ENCODE measurements at places on chromosomes 3 and 15.
A peak's percentile ranks its signal among the peaks of the same experiment; 100 is the strongest.

DNA sequence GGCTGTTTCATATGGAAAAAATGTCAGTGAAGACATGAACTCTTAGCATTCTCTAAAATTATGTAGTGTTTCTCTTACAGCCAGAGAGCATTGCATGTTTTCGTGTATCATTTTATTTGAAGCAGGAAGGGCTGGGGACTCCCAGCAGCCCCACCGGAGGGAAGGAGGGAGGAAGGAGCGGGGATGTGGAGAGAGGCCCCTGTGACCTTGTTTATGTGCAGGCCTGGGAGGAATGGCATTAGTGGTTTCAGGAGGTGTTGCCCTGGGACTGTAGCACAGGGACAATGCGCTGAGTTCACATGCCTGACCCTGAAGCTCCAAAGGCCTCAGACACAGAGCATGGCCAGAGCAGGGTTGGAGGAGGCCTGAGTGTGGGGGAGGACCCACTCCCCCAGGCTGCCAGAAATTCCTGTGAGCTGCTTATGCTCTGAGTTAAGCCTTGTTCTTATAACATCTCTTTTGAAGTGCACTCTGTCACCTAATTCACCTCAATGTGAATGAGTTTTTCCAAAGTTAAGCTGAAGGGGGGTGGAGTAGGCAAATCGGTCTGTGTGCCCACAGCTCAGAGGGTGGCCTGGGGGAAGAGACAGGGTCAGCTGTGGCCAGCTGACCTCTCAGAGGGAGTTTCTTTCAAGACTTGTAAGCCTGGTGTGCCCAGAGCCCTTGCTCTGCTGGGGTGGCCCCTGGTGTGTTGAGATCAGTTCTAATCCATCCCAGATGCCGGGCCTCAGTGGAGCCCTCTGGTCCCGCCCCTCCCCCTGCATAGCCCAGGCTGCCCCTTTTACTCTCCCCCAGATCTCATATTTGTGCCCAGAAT lies 3.9 kb upstream of the RNU6-1 start:
- DNase-seq: no peak

DNA sequence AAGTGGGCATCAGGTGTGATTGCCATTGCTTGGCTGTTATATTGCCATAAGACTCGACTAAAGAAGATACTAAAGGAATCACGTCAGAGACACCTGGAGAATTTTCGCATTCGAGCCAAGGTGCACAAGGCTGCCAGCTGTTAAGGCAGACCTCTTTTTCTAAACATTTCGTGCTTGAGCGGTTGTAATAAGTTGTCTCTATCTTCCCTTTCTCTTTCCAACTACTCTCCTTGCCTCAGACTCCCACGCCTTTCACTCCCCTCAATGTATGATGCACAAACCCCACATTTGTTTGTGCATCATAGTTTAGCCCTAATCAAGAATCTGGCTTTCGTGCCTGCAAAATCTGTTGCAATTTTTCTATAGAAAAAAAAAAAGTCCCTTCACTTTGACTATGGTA lies 118.0 kb downstream of the IQCH start:
- no peak for DNase-seq

DNA sequence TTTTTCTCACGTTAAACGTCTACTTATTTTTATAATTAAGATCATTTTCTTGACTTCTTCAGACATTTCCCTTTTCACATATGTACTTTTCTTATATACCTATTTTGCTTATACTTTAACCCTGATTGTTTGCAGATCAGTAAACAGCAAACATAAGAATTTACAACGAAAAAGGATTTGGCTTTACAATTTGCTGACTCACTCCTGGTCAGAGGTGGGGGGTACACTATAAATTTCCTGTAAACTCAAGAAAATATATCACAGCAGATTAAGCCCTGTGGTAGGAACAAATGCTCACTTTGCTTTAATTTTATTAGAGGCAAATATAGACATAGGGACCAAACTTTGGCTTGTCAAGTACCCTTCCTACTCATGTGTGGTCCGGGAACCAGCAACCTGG lies 185.0 kb downstream of the PLCL2 start:
- DNase-seq: no peak

- DNase-seq: no peak
Observed at GRCh38 chr3:45611628-45612081, 17.1 kb downstream of the LIMD1 start.

DNA sequence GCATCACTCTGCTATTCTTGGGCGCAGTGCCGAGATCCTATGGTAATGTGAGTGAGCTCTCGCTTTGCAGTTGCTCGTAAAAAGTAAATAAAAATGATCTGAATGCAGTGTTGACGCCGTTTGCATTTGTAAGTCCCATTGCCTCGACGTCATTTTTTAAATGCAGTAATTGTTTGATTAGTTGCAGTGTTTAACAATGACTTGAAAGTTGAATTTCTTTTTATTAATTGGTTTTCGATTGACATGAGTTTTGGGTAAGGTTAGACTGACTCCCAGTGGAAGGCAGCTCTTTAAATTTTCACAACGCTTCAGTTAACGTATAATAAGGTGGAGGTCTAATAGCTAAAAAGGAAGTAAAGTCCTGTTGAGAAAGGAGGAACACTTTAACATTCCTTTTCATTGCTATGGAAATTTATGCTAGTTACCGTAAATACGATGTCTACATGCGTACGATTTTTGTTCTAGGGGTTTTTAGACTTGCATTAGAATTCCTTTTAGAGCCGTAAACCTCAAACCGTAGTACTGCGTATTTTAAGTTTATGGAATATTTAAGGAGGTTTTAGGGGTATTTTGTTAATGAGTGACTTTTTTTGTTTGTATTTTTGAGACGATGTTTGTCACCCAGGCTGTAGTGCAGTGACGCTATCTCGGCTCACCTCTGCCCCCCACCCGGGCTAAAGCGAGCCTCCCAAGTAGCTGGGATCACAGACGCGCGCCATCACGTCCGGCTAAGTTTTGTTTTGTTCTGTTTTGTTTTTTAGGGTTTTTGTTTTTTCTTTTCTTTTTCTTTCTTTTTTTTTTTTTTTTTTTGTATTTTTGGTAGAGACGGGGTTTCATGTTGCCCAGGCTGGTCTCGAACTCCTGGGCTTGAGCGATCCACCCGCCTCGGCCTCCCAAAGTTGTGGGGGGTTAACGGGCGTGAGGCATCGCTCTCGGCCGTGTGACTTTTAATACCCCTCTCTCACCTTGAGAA lies 1.4 kb downstream of the MORF4L1 start:
- DNase-seq: no peak

GRCh38 chr3:55668359-55668758 lies 181.3 kb upstream of the WNT5A start:
- no peak for DNase-seq

DNA sequence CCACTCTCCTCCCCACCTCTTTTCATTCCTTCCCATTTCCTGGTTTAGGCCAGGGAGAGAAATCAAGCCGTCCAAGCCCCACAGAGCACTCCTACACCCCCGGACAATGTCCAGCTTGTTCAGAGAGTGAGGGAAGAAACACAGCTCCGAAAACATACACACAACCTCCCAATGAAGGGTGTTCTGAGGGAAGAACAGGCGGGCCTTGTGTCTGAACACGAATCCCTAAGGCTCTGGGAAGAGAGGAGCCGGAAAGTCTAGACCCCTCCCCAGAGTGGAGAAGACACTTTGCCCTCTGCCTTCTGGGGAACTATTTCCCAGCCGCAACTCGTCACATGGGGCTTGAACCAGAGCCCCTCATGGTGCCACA lies 30.5 kb downstream of the ACAN start:
- no peak for DNase-seq

DNA sequence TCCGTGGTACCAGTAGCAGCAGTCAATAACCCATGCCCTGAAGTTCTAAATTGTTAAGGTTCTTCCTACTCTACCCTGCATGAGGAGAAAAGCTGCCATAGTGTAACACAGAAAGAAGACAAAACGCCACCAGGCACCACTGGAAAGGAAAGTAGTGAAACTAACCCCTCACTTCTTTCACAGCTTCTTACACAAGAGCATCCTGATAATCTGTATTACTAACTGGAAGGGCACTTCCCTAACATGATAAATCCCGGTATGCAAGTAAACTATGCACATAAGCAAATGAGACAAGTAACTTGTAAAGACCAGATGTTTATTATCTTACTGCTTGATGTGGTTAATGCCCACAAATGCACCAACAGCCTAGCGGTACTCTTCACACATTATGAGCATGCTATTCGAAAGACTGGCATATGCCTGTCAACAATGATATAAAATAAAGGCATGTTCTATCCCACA lies 141.3 kb downstream of the ADAM10 start:
- no peak for DNase-seq

GRCh38 chr3:128499724-128500275 lies 6.8 kb upstream of the GATA2 start:
- no peak for DNase-seq

DNA sequence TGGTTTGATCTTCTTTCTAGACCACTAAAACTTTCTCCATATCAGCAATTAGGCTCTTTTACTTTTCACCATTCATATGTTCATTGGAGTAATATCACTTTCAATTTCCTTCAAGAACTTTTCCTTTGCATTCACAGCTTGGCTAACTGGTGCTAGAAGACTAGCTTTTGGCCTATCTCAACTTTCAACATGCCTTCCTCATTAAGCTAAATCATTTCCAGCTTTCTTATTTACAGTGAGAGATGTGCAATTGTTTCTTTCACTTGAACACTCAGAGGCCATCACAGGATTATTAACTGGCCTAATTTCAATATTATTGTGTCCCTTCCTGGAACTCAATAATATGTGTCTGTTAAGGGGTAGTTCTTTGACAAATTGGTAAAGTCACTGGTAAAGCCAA lies 42.8 kb upstream of the PLOD2 start:
- DNase-seq: no peak

DNA sequence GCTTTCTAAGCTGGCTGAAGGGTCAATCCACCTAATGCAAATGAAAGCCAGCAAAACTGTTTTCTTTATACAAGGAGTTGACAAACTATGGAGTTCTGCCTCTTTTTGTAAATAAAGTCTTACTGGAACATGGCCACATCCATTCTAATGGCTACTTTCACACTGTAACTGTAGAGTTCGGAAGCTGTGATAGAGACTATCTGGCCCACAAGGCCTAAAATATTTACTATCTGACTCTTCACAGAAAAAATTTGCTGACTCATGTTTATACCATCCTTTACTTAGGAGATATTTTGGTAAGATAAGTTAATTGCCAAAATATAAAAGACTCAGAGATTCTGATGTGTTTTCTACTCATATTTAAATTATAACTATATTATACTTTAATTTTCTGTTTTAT lies 93.7 kb upstream of the GK5 start:
- no peak for DNase-seq

DNA sequence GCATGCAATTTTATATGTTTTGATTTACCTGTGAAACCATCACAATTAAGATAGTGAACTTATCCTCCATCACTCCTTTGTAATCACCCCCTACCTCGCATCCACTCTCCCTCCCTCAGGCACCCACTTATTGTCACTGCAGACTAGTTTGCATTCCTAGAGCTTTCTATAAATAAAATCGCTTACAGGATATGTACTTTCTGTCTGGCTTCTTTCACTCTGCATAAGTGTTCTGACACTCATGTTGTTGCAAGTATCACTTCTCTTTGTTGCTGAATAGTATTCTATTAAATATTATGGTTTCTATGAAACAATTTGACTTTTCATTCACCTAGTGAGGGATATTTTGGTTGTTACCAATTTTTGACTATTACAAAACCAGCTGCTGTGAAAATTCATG lies 139.3 kb downstream of the RSRC1 start:
- no peak for DNase-seq

DNA sequence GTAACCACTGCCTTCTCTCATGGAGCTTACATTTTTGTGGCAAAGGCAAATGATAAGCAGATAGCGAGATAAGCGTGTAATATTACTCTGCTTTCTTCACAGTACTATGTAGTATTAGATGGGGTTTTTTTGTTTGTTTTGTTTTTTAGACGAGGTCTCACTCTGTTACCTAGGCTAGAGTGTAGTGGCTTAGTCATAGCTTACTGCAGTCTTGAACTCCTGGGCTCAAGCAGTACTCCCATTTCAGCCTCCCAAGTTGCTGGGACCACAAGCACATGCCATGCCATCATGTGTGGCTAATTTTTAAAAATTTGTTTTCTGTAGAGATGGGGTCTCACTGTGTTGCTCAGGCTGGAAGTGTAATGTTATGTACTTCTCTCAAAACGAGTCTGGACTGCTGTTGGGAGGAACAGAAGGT lies 22.9 kb downstream of the MBNL1 start:
- no peak for DNase-seq

GRCh38 chr3:43503067-43503728 lies 118.6 kb downstream of the ANO10 start:
- no peak for DNase-seq

GRCh38 chr3:157163217-157163953 lies 3.4 kb upstream of the CCNL1 start:
- no peak for DNase-seq

DNA sequence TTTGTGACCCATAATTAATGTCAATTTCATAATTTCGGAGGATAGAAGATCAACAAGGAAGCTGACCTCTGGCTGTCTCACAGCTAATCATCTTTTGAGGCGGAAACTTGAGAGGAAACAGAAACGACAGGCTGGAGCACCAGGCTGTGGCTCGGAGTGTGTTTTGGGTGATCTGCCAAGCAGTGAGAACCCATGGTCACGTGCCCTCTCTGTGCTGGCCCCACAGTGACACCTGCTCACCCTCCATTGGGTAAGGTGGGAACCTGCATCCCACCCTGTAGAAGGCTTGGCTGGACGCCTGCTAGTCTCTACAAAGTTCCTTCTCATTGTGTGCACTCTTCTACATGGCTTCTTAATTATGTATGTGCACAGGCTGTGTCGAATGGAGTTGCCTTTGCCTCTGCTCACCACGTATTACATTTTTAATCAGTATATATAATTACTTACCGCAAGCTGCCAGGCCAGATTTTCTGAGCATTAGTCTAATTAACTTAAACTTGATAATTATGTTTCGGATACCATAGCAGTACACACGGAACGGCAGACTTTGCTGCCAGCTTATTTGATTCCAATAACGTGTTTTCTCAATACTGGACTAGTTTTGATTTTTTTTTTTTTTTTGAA lies 719.4 kb upstream of the CFAP20DC start:
- no peak for DNase-seq

DNA sequence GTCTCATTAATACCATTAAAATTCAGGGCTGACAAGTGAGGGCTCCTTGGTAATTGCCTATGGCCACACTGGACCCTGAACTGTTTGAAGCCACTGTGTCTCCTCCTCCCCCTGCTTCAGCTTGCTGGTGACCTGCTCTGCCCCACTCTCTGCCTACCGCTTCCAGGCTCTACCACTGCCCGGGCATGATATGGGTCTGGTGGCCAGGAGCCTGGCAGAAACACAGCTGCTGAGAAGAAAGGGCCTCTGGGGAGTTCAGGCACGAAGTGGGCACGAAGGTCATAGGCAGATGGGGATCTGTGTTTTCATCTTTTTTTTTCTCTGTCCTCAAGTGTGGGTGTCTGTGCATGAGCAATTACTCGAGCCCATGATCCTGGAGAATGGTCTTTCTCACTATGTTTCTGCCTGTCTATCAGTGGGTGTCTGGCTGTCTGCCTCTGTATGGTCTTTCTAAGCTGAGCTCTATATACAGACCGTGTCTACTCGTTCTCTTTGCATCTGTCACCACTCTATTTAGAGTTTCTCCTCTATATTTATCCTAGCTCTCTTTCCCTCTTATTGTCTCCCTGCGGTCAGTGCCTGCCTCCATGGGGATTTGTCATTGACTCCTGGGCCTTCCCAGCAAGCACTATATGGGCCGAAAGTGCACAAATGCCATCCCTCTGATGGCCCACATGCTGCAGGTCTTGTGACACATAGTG lies 42.1 kb upstream of the EPHB1 start:
- no peak for DNase-seq

- DNase-seq: peak; percentile 36
Observed at GRCh38 chr15:68791431-68792283, 29.0 kb downstream of the ANP32A start.

Measured in stimulated activated CD4-positive, alpha-beta T cell treated with anti-CD3 and anti-CD28 coated beads, Interleukin-12 subunit alpha, Interleukin-12 subunit beta, amount 100 ng/mL, for 24 hours (primary cell).